EL (cell line): ENCODE measurements at places on chromosomes 7 and 10.
A peak's percentile ranks its signal among the peaks of the same experiment; 100 is the strongest.

- no peak for DNase-seq
Measured at GRCh38 chr10:121672733-121673132, 74.5 kb upstream of the FGFR2 start.

DNA sequence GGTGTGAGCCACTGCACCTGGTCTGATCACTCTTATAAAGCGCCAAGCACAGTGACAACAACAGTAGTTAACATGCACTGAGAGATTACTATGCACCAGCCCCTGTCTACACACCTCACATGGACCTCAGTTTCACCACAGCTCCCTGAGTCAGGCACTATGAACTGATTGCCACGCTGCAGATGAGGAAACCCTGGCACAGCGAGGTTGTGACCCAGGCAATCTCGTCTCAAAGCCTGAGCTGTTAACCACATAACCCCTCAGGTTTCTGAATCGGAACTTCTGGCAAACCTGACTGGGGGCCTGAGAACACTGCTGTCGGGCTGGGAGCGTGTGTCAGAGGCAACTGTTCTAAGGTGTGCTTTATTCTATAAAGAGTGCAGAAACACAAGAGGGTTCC, 150.8 kb downstream of the RNF216 start:
- DNase-seq = no peak

GRCh38 chr7:147584771-147585193, 1005.8 kb upstream of the C7orf33 start:
- DNase-seq = no peak

DNA sequence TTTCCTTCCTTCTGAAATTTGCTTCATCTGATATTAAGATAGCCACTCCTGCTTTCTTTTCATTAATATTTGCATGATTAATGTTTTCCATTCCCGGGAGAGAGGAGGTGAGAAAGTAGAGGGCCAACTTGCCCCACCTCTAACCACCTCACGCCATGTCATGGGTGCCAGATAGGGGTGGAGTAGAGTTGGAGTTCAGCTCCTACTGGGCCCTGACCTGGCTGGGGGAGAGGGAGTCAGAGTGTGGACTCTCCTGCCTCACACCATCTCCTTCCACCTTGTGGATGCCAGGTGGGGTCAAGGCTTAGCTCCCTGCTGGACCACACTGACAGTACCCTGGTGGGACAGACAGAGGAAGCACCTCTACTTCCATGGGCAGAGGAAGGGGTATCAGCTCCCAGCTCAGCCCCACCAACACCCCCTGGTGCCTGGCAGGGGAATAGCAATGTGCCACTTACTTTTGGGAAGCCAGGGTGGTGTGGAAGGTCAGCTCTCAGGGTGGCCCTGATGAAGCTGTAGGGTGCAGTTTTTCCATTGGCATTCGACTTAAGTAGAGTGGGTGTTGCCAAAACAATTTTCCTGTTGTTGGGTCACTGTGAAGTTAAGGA, 28.0 kb downstream of the CHST12 start:
- peak; percentile 21 for DNase-seq

DNA sequence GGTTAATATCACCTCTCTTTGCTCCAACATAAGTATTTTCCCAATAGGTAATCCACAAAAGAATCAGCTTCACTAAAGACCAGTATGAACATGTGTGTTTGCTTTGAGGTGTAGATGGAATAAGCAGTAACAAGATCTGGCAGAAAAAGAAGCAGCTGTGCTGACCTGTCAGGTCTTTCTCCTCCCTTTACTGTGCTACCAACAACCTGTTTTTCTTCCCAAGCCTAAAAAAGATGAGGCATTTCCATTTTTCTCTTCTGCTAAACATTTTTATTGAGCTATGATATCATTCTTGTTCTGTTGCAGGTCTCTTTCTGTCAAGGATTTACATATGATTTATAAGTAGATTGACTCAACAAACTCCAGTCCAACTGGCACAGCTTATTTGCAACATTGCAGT, 315.2 kb upstream of the GLI3 start:
- DNase-seq = no peak

DNA sequence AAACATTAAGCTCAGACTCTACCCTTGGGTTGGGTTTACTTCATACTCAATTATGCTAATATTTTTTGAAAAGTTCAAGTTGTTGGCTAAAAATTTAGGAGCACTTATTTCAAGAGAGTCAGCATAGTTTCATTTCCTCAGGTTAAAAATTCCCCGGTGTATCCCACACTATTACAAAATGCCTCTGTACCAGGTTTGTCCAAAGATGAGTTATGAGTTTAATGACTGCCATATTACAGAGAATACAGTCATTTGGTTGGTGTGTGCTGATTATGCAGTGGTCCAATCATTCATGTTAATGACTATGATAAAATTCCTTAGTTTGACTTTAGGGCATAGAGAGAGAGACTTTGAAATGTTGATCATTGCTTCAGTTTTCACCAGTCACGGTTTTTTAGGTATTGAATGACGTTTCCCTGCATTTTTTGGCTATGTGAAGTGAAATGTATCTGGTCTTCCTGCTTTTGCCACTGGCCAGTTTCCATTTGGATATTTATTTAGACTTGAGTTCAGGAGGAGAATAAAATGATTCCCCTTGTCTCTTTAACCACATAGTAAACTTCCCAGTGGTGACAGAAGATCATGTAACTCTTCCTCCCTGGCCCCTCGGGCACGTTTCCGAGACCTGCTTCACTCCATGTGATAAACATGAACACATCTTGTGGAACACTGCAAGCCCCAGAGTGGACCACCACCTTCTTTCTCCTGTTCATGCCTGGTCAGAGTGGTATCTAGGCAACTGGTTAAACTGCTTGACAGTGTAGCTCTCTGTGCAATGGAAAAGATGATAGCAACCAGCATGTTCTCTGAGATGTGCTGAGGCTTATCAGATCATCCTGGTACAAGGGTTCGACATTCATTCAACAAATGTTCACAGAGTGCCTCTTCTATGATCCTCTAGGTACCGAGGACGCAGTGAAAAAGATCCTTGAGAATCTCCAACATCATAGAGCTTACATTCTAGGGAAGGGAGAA, 153.6 kb downstream of the CACNB2 start:
- no peak for DNase-seq

DNA sequence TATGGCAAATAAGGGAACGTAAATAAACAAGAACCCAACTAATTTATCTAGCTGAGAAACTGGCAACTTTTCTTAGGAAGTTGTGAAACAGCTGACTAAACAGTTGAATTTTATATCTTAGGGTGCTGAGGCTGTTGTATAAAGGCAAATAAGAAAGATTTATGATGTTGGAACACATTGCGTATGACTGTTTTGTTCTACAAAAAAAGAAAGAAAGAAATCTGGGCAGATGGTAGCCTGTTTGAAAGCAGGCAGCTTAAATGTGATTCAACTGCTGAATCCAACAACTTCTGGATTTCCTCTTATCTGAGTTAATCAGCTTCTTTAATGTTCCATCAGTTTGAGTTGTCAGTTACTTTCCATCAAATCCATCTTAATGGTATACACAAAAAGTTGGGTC, 214.5 kb downstream of the SNX13 start:
- DNase-seq = no peak

DNA sequence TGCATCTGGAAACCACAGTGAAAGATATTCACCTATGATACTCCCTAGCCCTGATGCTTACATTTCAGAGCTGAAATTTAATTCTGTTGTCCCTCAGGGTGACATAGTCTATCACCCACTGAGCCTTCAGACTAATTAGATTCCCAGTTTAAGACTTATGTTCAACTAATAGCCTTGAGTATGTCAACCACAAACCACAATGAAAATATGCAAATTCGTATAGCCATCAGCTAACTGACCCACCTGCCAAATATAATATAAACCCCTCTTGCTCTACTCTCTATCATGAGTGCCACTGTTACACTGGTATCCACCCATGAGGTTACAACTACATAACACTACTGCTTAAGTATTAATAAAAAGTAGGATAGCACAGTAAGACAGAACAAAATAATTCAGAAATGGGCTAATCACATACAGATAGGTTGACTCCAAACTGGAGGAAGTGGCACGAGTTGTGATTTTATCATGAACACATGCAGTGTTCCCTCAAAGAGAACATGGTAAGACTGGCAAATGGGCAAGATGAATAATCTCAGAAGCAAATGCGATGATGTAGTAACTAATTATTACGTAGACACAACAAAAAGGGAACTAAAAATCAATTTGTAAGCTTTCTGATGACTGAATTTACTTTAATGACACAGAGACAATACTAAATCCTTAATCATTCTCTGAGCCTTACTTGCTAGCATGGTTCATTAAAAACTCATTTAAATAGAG, 290.6 kb downstream of the PARD3 start:
- DNase-seq = no peak

GRCh38 chr10:5532307-5532605, 7.5 kb downstream of the CALML3 start:
- no peak for DNase-seq

GRCh38 chr10:103451091-103451813, 918 bp downstream of the CALHM2 start:
- DNase-seq = peak; percentile 90

- peak; percentile 12 for DNase-seq
Measured at GRCh38 chr7:49852619-49853462, 79.4 kb downstream of the VWC2 start.

GRCh38 chr7:1579481-1580421, 9.9 kb upstream of the PSMG3 start:
- DNase-seq = peak; percentile 60

- no peak for DNase-seq
Measured at GRCh38 chr10:3636356-3637181, 148.4 kb downstream of the KLF6 start.

- DNase-seq = no peak
Measured at GRCh38 chr10:31618541-31619291, 299.7 kb downstream of the ZEB1 start.

GRCh38 chr7:100865938-100866728, 1.1 kb upstream of the TRIP6 start:
- DNase-seq = peak; percentile 71

- peak; percentile 59 for DNase-seq
Measured at GRCh38 chr7:155208681-155209477, 88.8 kb upstream of the INSIG1 start.

DNA sequence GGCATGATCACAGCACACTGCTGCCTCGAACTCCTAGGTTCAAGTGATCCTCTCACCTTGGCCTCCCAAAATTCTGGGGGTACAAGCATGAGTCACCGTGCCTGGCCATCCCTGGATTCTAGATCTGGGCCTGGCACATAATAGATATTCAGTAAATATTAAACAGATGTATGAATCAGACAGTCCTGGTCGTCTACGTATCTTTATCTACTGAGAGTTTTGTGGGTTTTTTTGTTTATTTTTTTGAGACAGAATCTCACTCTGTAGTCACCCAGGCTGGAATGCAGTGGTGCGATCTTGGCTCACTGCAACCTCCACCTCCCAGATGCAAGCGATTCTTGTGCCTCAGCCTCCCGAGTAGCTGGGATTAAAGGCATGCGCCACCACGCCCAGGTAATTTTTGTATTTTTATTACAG, 24.3 kb upstream of the ITGB1 start:
- peak; percentile 92 for DNase-seq

DNA sequence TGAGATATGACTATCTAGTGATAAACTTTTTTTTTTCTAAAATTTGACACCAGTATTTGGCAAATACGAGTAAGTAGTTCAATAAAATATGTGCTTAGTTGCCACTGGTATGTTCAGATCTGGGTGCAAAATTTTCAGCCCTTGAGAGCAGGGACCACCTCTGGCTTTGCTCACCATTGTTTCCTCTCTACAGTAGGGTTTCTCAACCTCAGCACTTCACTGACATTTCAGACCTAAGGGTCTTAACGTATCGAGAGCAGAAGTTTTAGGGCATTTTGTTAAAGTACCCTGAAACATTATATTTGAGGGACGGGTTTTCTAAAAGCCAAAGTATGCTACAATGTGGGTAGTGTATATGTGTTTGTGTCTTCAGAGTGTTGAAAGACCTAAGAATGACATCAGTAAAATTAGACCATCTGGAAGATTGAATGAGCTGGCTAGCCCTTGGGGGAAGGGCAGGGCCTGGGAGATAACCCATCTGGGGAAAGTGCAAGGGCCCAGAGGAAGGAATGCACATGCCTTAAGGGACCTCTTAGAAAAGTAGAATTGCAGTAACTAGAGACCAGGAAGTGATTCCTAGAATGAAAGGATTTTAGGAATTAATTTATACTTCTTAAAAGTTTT, 11.8 kb downstream of the BZW2 start:
- peak; percentile 97 for DNase-seq

GRCh38 chr10:87750001-87750671, 67.9 kb downstream of the ATAD1 start:
- peak; percentile 56 for DNase-seq

GRCh38 chr7:132355048-132355447, 221.2 kb downstream of the PLXNA4 start:
- DNase-seq = no peak

DNA sequence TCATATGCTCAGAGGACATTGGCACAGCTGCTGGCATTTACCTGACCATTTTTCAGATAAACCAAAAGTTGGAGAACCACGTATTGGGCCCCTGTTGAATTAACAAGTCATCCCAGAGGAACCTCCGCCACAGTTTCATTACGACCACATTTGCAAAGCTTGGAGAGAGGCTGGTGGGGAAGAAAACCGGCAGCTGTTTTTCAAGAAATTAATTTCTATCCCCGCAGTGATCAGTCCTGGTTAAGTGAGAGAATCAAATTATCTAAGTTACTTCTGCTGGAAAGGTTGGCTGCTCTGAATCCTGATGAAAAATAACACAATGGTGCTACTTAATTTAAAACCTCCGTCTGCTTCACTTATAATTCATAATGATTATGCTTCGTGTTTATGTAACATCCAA, 737.1 kb upstream of the AUTS2 start:
- no peak for DNase-seq

DNA sequence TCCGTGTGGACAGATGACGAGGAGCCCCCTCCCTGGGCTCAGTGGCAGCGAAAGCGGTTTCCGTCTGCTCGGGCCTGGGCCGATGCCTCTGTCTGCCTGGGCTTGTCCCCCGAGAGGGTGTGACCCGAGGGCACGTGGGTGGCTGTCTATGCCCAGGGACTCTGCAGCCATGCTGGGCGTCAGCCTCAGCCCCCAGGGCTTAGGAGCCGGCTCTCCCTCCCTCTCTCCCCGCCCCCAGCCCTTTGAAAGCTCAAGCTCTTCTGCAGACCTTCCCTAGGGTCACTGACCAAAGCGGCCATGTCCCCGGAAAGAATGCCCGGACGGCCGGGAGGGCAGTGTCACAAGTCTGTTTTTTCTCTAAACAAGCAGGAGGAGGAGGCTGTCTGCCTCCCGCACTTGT, 7.1 kb downstream of the MICALL2 start:
- DNase-seq = no peak

GRCh38 chr7:140304191-140304799, 94.0 kb downstream of the SLC37A3 start:
- DNase-seq = no peak

- no peak for DNase-seq
Measured at GRCh38 chr10:36187380-36188079, 545.4 kb upstream of the FZD8 start.

DNA sequence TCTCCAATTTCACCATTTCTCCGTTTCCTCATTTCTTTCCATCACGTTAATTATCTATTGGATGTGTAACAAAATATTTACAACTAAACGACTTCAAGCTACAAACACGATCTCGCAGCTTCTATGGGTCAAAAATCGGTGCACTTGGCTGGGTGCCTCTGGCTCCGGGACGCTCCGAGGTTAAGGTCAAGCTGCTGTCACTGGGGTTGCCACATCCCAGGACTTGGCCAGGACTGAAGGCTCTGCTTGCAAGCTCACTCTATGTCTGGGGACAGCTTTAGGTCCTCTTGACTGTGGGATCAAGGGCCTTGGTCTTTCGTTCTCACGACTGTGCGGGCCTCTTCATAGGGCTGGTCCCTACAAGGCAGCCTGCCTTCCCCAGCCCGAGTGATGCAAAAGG, 159.7 kb downstream of the CCDC3 start:
- no peak for DNase-seq

GRCh38 chr10:26278295-26278694, 61.7 kb downstream of the GAD2 start:
- DNase-seq = no peak
